NCI-H526 treated with DMSO at 0.1 percent for 48 hours (cell line): ENCODE measurements at places on chromosomes 1 and 21.

GRCh38 chr21:39119891-39120290 is 63.4 kb downstream of the PSMG1 start:
- DNase-seq: no peak

- DNase-seq: peak; percentile 66
Measured at GRCh38 chr1:65068202-65069010, 79.6 kb upstream of the AK4 start.

DNA sequence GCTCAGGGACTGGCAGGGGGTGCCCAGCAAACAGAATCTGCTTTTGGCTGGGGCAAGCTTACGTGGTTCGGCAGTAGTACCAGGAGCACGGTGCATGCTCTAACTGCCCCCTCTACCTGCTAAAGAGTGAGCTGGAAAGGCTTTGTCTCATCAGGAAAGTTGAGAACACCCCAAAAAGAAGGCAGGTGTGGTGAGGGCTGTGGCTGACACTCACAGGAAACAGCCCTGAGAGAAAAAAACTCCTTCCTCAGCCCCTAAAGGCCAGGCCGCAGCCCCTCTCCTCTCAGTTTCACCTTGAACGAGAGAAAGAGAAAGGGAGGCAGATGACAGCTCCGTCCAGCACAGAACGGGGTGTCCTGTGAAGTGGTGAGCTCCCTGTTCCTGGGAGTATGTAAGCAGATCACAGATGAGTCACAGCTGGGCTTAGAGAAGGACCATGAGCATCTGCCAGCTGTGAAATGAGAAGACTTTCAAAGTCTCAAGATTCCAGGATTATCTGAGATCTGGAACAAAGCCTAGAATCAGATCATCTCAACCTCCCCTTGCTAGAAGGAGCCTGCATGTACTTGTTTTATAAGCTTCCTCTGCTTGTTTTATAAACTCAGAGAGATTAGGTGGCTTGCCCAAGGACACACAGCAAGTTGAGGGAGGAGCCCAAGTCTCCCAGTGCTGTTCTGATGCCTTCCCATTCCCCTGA is 13.4 kb downstream of the LAPTM5 start:
- DNase-seq: no peak

- DNase-seq: no peak
Measured at GRCh38 chr21:45029298-45029947, 45.0 kb upstream of the ADARB1 start.

- DNase-seq: no peak
Measured at GRCh38 chr1:46367072-46367471, 26.5 kb downstream of the NSUN4 start.

DNA sequence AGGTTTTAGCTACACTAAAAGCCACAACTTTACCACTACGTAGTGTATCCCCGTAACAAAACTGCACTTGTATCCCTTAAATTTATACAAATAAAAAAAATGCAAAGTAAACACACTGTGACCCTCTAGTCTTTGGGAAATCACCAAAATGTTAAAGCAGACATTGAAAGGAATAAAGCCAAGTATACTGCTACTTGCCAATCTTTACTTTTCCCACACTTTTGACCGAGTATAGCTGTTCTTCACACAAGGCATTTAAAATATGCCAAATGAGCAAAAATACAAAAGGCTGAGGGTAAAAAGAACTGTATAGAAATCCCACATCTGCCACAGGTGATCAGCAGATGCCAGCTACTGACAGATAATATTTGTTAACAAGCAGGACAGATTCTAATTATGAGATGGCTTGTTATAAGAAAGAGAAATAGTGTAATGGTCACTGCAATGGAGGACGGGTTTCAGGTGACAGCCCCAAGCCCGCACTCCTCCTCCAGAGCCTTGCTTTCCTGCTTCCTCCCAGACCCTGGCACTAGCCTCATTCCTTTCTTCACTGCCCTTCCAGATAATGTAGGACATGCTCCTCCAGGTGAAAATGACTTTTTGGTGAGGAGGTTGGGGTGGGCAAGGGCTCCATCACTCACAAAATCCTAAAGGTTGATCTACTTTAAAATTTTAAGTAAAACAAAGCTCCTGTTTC is 18.1 kb downstream of the KCNT2 start:
- DNase-seq: no peak

DNA sequence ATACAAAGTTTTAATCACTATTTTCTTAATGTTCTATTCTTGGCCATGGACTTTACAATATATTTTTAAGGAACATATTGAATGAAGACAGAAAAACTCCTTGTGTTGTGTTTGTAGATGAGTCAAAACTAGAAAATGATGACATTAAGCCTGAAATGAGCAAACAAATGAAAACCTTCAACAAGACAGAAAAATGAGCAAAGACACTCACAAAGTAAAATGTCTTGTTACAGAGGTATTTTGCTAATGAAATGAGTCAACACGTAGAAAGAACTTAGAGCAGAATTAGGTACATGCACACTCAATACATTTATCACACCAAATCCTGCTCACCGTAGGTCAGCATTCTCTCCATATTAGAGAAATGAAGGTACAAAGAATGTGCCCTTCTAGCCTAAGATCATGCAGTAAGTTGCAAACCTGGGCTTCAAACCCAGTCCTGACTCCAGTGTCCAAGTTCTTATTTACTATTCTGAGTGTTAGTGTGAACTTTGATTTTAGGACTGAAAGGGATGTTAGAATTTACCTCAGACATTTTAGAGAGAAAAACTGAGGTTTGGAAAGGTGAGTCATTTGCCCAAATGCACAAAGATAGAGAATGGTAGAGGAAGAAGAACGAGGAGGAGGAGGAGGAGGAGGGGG is 133.9 kb upstream of the SGIP1 start:
- no peak for DNase-seq

GRCh38 chr1:150720703-150721102 is at the start of gene HORMAD1:
HORMAD1 (minus strand) TSS chr1:150720895; CDS start chr1:150719505, 1,390 bp downstream.
- DNase-seq: no peak

GRCh38 chr1:153420306-153420705 is 4.0 kb downstream of the S100A7A start:
- DNase-seq: no peak

GRCh38 chr1:168921629-168922028 is 184.9 kb upstream of the ATP1B1 start:
- DNase-seq: no peak

GRCh38 chr1:107358619-107359327 is 217.9 kb downstream of the NTNG1 start:
- DNase-seq: no peak

DNA sequence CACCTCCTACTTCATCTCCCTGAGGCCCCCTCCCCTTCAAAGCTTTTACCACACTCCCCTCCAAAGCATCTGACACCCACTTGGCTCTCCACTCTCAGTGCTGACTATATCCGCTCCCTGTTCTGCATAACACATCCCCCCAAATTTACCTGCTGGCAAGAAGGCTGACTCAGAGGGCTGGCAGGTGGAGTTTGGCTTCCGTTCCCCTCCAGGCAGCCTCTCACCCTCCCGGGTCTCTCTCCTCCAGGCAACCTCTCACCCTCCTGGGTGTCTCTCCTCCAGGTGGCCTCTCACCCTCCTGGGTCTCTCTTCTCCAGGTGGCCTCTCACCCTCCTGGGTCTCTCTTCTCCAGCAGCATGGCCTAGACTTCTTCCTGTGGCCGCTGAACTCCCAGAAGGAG is 562.1 kb downstream of the NPHP4 start:
- no peak for DNase-seq

- no peak for DNase-seq
Measured at GRCh38 chr21:20570824-20571232, 427.4 kb upstream of the NCAM2 start.

GRCh38 chr1:155062702-155063411 is 683 bp upstream of the EFNA4 start:
- DNase-seq: peak; percentile 92

- DNase-seq: no peak
Measured at GRCh38 chr1:24988558-24988912, 58.5 kb upstream of the RUNX3 start.

GRCh38 chr1:209157546-209158249 is 425.8 kb upstream of the CAMK1G start:
- peak; percentile 9 for DNase-seq

DNA sequence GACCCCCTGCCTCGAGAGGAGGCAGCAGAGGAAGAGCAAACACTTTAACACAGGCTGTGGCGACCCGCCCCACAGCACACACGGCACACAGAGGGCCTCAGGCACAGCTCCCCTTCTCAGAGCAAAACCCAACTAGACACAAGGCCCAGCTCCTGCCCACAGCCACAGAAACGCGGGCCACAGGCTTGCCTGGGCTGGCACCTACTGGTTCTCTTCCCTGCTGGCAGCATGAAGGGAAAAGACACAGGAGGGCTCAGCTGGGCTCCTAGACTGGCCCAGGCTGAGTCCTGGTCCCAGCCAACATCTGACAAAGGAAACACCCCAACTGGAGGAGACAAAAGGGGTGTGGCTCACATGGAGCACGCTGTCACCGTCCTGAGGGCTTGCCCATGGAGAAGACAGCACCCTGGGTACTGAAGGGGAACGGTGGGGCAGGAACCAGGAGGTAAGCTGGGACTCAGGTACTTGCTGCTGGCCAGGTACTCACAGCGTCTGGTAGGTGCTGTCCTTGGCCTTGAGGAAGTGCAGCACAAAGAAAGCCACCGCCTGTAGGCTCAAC is 3.5 kb downstream of the CD164L2 start:
- DNase-seq: no peak

DNA sequence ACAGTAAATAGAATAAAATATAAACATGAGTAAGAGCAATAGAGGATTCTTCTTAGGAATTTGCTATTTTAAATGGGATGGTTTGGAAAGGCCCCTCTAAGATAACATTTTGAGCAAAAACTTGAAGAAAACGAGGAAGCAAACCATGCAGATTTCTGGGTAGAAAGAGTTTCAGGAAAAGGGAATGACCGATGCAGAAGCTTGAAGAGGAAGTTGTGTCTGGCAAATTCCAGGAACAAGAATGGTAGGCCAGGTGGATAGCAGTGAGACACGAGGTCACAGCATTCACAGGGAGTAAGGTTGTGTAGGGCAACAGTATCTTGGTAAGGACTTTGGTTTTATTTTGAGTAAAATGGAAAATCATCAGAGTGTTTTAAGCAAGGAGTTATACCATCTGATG is 108.9 kb downstream of the PEX14 start:
- no peak for DNase-seq
